ENCODE measurements at places on chromosomes 1 and 21. TPM values are rescaled to one million over a fixed set of nuclear protein-coding genes. Genes with fewer than 3 reads are reported as not detected.

DNA sequence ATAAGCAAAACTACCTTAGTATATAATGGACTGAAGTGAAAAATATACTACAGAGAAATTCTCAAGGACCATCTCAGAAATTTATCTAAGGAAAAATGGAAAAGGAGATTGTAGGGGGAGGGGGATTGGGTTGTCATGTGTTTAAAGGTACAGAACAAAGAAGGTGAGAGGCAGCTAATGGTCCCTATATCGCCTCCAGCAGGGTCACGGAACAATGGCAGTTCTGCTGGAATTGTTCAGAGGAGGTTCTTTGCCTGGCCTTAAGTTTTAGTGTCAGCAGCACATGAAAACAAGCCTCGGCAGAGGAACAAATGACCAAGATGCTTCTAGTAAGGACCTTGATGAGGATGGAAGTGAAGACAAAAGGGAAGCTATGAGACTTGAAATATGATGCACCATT, 42.0 kb upstream of the RGS2 start:
- no peak for DNase-seq

GRCh38 chr21:44087426-44088400, 19.5 kb upstream of the PWP2 start:
- DNase-seq, result no peak

DNA sequence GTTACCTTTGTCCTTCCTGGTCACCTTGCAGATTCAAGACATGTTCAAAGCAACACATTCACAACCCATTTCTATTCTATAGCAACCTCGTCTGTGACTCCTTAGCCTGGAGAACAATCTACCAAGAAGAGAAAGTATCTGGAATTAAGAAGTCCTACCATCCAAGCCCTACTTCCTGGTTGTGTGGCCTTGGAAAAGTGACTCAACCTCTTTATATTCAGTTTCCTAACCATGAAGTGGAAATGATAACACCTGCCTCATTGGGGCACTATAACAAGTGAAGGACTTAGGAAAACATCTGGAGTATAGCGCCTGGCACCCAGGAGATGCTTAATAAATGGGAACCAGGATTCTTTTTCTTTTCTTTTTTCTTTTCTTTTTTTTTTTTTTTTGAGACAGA, 36.5 kb upstream of the SRRM1 start:
- DNase-seq, result no peak

PTPRF gene
- 33.0 TPM for total RNA-seq

All from MG63 (cell line).